ENCODE measurements at places on chromosomes 7 and 10. TPM values are rescaled to one million over a fixed set of nuclear protein-coding genes. Genes with fewer than 3 reads are reported as not detected.

DNA sequence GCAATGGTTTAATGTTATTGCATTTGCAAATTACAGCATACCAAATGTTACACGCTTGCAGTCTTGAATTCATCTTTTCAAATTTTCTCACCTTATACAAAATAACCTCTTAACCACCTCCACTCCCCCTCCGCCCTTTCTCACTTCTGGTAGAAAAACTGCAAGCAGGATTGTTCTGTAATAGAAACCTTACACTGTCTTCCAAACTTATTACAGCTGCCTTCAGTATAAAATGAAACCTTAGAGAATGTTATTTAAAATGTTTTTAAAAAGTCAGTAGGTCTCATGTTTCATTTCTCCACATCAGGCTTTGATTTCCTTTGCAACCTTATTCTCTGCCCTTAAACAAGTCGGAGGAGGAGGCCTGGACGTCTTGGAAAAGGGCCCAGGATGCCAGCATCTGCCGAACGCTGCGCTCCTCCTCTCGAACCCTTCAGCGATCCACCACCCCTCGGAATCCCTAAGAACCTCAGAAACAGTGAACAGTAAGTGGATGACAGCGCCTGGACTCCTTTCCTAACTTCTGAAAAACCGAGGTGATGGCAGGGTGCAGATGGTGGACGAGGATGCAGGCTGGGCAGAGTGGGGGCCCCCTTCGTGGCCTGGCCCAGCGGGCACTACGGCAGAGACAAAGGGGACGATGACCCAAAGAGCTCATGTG lies 74.0 kb downstream of the FGFR2 start:
- no peak for DNase-seq

DNA sequence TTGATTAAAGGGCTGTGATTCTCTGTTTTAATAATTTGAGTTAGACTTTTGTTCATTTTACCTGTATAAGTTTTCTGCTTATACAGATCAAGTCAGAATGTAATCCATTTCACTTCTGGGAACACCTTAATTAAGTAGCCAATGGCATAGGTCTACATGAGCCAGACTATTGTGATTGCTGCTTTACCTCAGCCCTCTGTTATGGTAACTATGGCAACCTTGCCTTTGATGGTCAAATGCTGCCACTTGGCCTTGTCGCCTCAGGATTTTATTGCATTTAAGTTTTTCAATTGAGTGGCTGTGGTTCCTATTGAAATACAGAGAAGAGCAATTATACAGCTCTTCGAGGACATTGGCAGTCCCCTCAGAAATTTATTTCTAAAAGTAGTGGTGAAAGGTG lies 64.3 kb upstream of the TMEM106B start:
- no peak for DNase-seq

The ZNF800 gene
- 24.9 TPM for total RNA-seq

DNA sequence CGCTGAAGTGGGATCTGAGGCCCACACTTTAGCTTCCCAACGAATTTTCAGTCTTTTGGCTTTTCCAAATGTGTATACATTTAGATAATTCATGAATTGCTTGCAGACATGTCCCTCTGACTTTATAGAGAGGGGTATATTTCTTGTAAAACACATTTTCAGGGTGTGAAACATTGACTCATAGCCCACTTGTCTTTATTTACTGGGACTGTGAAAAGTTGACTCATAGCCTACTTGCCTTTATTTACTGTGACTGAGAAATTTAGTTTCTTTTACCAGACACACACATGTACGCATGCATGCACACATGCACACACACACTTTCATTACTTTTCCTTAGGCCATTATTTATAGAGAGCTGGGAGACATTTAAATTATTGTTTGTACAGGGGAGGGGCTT lies 79.1 kb downstream of the VTI1A start:
- peak; percentile 13 for DNase-seq

The PSD gene
- total RNA-seq: 4.2 TPM

DNA sequence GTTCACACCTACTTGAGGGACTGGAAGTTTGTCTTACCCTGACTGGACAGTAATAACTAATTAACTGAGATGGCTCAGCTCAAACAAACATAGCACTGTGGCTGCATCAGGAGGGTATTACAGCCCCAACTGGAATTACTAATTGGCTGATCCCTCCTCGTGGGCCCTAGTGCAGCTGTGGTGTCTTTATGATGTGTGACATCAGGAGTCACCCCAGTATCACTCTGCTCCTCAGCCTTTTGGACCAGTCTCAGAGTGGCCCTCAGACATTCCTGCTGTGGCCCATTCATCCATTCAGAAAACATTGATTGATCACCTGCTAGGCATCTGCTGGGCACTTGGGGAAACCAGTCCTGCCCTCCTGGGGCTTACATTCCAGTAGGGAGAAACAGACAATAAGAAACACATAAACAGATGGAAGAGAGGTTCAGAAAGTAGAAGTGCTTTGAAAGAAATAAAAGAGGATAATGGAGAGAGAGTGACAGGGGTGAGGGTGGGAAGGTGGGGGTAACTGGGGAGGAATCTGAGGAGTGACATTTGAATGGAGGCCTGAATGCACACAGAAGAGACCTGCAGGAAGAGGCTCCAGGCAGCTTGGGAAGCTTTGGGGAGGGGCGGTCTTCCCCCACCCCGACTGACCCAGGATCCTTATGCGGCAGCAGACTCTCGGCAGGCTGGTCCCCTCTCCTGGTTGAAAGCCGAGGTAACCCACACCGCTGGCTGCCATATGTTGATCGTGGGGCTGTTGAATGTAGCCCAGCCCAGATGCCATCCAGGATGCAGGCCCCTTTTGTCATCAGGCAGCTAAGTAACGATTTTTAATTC lies 113.1 kb downstream of the C10orf105 start:
- DNase-seq: no peak

The FBXO24 gene
- 2.2 TPM for total RNA-seq

DNA sequence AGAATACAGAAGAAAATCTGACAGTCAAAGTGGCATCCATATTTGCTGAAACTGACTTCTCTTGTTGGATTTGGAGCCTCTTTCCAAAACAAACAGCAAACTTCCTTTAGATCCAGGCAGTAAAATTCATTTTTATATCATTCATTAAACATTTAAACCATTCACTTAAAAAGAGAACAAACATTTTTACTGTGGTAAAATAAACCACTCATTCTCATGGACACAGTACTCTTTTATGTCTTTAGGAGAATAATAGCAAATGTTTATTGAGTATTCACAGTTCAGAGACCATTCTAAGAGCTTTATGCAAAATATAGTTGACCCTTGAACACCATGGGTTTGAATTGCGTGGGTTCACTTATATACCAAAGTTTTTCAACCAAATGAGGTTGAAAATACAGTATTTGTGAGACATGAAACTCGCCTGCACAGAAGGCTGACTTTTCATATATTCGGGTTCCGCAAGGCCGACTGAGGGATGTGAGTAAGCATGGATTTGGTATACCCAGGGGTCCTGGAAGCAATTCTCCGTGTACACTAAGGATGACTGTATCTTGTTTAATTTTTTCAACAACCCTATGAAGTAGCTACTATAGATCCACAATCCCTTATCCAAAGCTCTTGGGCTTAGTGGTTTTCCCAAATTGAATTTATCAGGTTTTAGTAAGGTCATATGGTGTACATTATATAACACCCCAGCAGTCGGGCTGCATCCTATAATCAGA lies 49.1 kb downstream of the ATXN7L1 start:
- no peak for DNase-seq

DNA sequence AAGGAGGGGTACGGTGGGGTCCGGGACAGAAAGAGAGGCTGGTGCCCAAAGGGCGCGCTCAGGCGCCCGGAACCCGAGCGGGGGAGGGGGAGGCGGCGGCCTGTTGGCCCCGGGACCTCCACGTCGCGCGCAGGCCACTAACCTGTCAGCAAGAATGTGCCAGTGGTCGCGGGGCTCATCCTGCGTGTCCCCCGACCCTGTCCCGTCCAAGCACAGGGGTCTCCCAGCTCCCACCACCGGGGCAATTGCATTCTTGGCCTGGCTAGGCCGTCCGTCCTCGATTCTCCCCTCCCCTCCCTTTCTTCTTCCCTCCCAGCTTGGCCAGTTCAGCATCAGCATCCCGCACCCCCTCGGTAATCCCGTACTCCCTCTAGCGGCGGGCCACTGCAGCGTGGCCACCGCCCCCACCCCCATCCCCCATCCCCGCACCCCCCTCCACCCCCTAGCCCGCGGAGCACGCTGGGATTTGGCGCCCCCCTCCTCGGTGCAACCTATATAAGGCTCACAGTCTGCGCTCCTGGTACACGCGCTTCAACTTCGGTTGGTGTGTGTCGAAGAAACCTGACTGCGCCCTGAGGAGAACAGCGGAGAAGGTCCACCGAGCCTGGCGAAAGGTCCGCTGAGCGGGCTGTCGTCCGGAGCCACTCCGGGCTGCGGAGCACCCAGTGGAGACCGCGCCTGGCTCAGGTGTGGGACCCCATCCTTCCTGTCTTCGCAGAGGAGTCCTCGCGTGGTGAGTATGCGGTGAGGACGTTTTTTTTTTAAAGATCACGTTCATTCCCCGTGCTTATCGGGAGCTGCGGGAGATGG lies at the start of gene SGCE:
Gene SGCE (minus strand): TSS at position 286 of the 810 bp plus-strand sequence. CDS start 35 bp downstream, at position 251.
- DNase-seq: peak; percentile 68

DNA sequence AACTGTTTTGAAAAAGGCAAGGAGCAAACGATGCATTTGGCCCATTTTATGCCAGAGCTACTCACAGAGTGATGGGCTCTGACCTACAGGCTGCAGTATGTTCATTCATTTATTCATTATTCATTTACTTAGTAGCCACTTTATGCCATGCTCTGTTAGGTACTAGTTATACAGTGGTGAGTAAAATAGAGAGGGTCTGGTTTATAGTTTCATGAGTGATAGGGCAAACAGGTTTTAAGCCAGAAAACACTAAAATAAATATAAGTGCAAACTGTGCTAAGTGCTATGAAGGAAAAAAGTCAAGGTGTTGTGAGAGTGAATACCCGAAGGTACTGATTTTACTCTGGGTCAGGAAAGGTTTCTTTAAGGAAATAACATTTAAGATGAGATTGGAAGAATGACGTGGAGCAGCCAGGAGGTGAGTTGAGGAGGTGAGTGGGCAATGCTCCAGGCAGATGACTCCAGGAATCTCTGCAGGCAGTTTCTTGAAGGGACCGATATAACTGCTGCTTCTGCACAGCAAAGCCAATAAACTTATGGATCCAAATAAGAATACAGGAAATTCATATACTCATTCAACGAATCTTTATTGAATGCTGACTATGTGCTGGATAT lies 56.9 kb upstream of the FAM133B start:
- DNase-seq: no peak

The GPR15LG gene
- not detected for total RNA-seq

The ARF5 gene
- 129 TPM for total RNA-seq

DNA sequence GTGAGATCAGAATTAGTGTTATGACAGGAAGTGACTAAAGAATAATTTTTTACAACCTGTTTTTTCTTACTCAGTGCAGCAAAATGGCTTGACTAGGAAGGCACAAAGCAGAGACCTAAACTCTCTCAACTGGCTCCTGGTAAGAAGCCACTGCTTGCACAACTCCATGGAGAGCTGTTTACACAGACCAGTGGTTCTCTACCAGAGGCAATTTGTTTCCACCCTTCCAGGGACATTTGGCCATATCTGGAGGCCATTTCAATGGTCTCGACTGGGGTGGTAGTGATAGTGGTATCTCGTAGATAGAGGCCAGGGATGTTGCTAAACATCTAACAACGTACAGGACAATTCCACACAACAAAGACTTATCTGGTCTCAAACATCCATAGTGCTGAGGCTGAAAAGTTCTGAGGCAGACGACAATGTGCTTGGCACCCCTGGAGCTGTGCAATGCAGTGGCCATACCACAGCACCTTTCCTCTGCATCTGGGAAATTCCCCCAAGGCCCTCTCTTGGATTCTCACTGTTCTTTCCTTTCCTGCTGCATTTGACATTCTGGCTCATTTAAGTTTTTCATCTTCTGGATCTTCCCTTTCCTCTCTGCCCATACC lies 105.4 kb upstream of the LAMB4 start:
- no peak for DNase-seq

- no peak for DNase-seq
These were observed 2.9 kb upstream of the TRIM8 start for GRCh38 chr10:102641402-102641801.

DNA sequence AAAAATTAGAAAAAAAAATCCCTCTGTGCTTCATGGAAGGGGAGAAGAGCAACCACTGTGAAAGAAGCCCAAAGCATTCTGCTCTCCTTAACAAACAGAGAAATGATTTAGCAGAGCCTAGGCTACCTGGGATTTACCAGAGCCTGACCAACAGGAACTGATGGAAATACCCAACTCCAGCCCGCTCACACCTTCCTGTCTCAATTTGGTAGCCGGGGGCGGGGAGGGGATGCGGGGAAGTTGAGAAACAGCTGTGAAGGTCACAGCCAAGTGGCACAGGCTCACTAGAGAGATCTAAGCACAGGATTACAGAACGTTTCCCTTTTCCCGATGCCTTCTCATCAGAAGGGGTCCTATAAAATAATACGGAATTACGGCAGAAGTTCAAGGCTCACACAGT lies 17.6 kb downstream of the RSU1 start:
- DNase-seq: peak; percentile 60
